ENCODE measurements at places on chromosomes 13 and 19.

- no peak for DNase-seq
These were observed 2.2 kb upstream of the DUS3L start for GRCh38 chr19:5793188-5793587.

DNA sequence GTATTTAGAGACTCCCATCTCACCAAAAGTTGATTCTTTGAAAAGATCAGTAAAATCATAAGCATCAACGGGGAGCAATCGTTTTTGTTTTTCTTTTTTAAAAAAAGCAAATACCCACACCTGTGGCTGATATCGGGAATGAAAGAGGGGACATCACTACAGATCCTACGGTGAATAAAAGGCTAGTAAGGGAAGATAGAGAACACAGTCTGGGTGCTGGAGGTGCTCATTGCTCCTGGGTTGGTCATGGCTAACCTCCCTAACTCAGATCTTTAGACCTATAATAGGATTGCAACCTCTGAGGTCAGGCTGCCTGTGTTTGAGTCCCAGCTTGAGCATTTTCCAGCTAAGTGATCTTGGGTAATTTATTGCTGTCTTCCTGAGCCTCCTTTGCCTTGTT lies 1.1 kb downstream of the EHD2 start:
- no peak for DNase-seq

GRCh38 chr13:94556621-94557020 lies 39.3 kb downstream of the TGDS start:
- DNase-seq, result no peak

- DNase-seq, result no peak
These were observed 2.9 kb upstream of the IRS2 start for GRCh38 chr13:109789262-109789661.

- DNase-seq, result no peak
These were observed 14.8 kb downstream of the DDX39A start for GRCh38 chr19:14404312-14404711.

DNA sequence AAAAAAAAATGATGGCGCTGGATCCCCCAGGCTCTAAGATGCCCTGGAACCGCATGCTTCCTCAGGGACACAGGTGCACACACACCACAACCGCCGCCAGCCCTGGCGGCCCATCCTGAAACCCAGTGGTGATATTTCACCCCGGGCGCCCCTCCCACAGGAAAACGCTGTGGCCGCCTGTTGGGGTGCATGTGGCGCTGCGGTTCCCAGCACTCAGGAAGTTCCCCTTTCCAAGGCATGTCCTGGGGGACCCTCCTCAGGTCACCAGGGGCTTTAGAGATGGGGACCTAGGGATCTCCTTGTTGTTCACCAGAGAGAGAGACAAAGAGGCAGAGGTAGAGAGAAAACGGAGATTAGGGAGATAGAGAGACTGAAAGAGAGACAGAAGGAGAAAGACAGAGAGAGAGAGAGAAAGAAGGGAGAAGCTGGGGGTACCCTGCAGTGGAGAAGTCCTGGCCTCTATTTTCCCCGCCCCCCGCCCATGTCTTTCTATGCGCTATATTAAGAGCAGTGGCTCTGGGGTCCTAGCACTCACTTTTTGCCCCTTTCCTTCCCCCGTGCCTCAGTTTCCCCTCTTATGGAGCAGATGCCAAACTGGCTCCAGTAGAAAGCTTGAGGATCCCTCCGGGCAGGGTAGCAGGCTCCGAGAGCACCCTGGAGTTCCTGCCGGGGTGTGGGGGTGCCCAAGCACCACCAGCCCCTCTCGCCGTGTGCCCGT lies 2.3 kb downstream of the ADGRE2 start:
- DNase-seq, result no peak

DNA sequence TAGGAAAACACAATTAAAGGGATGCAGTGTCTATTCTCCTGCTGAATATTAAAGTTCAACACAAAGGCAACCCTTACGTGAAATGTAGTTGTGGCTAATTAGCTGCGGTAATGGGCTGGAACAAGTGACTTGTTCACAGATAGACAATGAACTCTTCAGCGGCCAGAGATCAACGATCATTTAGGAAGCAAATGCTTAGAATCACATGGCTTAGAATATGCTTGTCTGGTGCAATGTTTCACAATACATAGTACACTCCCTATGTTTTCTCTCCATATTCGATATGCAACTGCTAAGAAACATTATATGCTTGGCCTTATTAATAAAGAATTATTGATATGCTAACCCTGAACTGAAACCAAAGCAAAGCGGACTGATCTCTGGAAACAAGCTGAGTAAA lies 25.7 kb upstream of the MTUS2 start:
- no peak for DNase-seq

GRCh38 chr13:93227878-93228642 lies 1.5 kb downstream of the GPC6 start:
- DNase-seq, result peak; percentile 81

- DNase-seq, result no peak
These were observed 24.7 kb downstream of the CILP2 start for GRCh38 chr19:19562665-19563347.

DNA sequence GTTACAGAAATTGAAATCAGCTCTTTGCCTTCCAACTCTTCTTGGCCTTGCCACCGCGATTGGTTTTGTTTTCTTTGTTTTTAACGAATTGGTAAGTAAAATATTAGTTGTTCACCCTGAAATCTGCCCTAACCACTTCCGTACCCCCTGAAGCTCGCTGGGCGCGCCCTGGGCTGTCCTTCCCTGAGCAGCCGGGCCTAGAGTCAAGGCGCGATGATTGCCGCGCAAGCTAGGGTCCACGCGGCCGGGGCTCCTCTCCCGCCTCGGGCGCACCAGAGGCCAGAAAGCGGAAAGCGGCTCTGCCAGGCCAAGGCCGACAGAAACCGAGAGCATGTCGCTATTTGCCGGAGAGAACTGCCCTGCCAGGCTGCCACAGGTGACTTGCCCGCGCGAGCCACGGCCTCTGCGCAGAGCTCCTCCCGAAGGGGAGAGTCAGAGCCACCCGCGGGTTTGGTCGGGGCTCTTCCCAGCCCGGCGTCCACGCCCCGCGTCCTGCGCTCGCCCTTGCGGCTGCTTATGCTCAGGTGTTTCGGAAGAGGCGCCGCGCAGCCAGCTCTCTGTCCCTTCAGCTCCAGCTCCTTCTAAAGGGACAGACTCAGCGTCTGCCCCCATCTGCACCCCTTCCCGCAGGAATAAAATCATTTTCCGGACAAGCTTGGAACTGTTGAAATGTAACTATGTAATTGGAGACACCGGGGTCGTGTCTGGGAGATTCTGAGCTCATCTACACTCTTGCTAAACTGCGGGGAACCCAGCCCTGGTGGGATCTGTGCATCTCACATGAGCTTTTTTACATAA lies 6.6 kb upstream of the CDX2 start:
- DNase-seq, result no peak

DNA sequence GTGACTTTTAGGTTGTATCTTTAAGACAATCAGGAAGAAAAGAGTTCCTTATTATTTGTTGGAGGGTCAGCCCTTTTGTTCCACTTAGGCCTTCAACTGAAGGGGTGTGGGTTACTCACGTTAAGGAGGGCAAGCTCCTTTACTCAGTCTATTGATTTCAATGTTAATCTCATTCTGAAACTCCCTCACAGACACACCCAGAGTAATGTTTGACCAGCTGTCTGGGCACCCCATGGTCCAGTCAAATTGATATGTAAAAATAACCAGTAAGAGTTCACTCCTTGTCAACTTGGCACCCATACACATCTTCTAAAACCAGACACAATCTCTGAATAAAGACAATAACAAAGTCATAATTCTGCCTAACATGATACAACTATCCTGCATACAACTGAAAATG lies 292.9 kb downstream of the KLF5 start:
- DNase-seq, result no peak

- no peak for DNase-seq
These were observed 7.2 kb upstream of the PTGER1 start for GRCh38 chr19:14482172-14482941.

- DNase-seq, result no peak
These were observed 74.9 kb downstream of the ALOX5AP start for GRCh38 chr13:30810261-30810701.

DNA sequence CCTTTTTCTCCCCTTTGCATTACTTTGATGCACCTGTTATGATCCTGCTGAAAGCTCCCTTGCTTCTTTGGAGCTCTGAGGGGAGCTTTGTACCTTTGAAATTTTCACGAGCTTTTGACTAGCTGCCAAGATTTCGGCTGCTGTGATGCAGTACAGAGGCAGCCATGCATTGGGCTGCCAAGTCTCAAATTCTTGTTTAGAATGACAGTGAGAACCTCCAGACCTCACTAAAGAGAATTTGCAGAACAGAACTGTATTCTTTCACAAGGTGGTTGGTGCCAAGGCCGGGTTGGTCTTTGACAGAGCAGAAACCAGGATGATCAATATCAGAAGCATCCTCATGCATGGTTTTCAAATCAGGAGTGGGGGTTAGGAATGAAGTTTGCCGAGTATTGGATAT lies 414.8 kb downstream of the GPC5 start:
- no peak for DNase-seq

GRCh38 chr13:42486711-42487198 lies 87.2 kb upstream of the TNFSF11 start:
- peak; percentile 92 for DNase-seq

DNA sequence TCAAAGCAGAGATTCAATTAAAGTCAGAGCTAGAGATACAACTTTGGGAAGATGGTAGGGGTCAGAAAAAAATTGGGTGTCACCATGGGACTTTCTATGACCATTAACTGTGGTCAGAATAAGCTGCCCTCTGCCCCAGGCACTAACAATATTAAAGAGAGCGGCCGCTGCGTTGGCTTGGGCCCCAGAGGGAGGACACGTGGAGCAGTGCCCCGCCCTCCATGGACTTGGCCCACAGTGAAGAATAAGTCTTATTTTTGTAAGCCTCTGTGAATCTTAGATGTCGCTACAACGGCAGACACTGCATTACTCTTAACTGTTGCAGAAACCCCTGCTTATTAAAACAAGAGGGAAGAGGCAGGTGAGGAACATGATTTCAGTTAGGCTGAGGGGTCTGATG lies 172.7 kb downstream of the UQCRFS1 start:
- no peak for DNase-seq

DNA sequence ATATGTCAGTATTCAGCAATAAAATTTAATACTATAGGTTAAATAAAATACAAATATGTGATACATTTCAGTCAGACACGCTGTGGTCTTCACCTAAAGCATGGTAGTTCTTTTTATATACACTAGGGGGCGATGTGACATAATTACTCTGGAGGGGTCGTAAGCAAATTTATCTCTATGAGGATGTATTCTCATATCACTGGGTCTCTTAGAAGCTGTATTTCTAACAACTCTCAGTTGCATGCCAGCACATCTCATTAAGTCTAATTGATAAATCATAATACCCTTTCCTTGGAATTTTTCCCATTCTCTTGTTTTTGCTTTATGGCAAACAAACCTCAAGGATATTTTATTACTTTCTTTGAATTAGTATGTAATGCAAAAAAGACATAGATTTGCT lies 3.9 kb upstream of the PCDH17 start:
- no peak for DNase-seq

DNA sequence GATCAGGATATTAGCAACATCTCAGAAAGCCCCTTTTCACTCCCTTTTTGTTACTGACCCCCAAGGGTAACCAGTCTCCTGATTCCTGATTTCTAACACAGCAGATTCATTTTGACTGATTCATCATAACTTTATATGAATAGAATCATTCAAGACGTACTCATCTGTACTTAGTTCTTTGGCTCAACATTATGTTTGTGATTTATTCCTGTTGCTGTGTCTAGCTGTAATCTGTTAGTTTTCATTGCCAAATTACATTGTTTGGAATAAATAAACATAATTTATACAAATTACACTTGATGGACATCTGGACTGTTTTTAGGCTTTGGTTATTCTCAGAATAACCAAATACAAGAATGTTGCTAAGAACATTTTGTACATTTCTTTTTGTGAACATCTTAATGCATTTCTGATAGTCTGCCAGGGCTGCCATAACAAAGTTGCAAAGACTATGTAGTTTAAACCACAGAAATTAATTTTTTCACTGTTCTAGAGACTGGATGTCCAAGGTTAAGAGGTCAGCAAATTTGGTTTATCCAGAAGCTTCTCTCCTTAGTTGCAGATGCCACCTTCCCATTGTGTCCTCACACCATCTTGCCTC lies 62.8 kb upstream of the EDNRB start:
- DNase-seq, result peak; percentile 6

DNA sequence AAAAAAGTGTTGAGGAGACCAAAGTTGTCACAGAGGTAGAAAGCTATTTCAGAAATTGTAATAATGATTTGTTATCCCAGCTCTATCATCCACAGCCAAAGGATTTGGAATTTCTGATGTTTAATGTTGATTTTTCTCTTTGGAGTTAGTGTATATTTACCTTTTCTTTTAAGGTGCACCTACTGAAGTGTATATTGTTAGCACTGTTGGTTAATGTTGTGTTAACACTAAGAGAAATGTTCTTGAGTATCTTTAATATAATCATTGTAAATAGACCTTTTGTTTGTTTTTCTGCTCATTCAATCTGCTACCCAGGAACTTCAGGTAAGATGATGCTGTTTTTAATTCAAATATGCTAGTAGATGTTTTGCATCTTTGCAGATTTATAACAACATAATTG lies 57.5 kb downstream of the ZAR1L start:
- DNase-seq, result no peak

- no peak for DNase-seq
These were observed 2567.7 kb upstream of the PCDH20 start for GRCh38 chr13:63983366-63983765.

- DNase-seq, result no peak
These were observed 36.5 kb downstream of the GTF2F2 start for GRCh38 chr13:45156565-45157361.

DNA sequence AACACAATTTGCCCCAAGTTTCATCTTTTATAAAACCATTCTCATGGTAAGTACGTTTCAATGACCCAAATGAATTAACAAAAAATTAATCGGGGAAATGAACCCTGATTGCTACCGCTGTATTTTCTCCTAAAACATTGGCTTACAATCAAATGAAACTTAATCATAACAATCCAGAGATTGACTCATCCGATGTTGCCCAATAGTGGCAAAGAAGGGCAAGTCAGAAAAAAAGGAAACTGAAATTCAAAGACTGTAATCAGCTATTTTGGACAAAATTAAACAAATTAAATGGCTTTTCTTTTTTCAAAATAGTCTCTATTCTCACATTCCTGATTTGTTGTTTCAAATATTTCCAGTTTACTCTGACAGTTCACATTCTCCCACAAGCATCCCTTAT lies 3.9 kb upstream of the ACOD1 start:
- peak; percentile 43 for DNase-seq

DNA sequence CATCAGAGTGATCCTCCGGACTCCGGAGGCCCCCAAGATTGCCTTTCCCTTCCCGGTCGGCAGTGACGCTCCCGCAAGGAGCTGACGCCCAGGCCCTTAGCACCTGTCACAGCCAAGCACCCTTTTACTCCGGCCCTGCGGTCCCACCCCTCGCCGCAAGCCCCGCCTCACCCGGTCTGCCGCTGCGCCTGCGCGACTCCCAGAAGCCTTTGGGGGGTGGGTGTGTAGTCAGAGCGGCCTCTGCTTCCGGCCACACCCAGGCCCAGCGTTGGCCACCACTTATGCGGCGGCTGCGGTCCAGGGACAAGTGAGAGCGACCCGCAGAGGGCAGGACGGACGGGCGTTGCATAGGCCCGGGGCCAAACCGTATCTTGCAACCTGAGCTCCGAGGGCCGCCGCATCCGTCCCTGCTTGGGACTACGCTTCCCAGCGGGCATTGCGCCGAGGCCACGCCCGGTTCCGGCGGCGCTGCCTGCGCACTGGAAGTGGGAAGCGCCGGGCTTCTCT lies 441 bp upstream of the ZFP28 start:
- DNase-seq, result peak; percentile 81

All from brain microvascular endothelial cell (primary cell).